ENCODE measurements at places on chromosomes 4 and X.

- peak; percentile 49 for DNase-seq
Observed at GRCh38 chr4:38062088-38062775, 102.0 kb downstream of the PTTG2 start.

DNA sequence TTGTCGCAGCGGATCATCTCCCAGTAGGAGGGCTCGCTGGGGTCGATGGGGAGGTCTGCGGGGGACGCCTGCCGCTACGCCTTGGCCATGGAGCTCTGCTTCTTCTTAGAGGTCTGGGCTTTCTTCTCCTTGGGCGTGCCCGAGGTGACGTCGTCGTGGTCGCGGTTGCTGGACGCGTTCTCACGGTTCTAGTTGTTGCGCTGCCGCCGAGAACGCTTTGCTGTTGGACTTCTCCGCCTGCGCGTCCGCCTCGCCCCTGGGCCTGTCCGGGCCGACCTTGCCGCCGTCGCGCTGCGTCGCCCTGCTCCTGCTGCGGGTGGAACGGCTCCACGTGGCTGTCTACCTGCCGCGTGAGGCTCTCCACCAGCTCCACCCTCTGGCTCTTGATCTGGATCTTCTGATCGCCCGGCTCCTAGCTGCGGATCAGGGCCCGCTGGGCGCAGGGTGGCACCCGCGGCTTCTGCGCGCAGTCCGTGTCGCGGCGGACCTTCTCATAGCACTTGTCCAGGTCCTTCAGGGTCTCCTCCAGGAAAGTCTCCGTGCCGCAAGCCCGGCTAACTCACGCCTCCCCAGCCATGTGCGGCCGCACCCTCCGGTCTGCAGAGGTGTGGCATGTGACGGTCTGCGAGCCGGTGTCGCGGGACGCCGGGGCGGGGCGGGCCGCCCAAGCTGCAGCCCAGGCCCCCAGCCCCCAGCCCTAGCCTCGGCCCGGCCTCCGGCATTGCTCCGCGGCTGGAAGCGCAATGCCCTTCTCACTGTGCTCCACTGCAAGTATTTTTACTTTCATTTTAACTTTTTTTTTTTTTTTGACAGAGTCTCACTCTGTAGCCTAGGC is 40.5 kb upstream of the OGT start:
- peak; percentile 66 for DNase-seq

GRCh38 chrX:99398545-99398944 is 1011.5 kb downstream of the PCDH19 start:
- no peak for DNase-seq

DNA sequence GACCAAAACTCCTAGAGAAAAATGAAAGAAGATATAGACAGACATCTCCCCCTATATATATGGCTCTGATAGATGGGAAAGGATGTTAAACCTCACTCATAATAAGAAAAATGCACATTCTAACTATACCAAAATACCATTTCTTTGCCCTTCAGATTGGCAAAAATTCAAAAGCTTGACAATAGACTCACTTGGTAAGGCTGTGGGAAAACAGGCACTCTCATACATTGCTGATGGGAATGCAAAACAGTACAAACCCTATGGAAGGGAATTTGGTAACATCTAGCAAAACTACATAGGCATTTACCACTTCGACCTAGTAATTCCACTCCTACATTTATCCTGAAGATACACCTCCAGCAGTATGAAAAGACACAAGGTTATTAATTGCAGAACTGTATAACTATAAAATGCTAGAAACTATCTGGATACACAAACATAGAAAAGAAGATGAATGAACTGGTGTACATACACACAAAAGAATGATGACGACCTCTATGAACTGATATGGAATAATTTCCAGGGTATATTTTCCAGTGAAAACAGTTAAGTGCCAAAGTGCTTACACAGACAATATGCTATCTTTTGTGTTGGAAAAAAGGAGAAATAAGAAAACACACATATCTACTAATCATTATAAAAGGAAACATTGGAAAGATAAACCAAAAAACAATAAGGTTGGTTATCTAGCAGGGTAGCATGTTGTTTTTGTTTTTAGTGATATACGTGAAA is 48.5 kb downstream of the WDFY3 start:
- no peak for DNase-seq

DNA sequence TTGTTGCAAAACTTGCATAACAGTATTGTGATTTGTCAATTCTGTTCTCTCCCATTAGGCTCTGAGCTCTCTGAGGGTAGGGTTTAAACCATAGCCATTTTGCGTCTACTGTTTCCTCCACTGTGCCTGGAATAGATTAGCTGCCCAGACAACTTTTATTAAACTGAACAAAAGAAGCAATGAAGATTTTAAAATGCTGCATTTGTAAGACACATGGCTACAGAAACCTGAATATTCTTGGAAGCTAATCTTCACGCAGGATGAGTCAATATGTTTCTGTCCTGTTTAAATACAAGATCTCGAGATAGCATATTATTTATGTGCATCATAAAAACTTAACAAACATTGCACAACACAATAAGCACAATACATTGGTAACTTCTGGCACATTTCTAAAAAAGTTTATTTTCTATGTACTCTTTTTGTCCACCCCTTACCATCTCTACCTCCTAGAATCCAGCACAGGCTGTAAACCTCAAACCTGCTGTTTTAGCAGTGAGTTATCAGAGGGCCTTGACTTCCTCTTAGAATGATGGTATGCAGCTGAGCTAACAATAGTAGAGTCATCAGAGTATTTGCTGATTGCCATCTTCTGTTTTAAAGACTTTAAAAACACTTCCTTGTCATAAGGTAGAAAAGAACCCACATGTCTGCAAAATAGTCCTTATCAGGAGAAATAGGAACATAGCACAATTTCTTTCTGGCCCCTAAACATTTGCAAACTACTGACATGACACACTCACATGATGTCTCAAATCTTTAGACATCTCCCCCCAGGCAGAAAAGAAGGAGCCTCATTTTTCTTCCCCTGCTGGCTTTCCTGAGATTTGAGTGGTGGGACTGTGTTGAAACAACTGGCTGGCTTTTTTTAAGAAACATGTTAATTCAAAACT is 10.6 kb upstream of the CCNG2 start:
- no peak for DNase-seq

DNA sequence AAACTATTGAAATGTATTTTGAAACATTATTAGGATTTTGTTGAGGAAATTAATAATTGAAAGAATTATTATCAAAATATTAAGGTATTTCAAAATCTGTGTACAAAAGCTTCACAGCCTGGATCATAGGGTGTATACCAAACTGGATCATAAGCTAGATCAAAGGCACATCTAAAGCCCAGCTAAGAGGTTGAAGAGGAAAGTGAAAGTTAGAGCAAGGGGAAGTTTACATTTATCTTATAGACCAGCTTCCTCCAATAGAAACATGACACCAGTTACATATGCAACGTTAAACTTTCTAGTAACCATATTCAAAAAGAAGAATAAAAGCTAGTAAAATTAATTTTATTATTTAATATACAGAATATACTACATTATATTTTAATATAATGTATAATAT is 227.2 kb upstream of the BMP3 start:
- no peak for DNase-seq

DNA sequence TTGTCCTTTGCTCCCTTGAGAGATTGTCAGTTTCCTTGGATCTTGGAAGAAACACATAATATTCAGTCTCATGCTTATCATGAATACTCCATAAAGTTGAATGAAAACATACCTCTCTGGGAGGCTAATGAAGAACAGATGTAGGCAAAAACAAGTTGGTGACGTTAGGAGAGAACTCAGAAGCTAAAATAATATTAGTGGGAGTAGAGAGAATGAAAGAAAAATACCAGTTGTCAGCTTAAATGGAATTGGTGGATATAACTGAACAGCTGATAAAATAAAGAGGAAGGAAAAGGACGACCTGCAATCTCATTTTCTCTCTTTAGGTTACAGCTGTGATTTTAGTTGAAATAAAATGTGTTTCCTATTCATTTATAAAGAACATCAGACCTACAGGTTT is 124.8 kb downstream of the SNCA start:
- DNase-seq, result no peak
